ENCODE measurements at places on chromosomes 7 and 10.

- no peak for DNase-seq
Measured at GRCh38 chr7:152189061-152189460, 163.6 kb downstream of the GALNT11 start.

- no peak for DNase-seq
Measured at GRCh38 chr7:136877509-136877908, 9.1 kb downstream of the CHRM2 start.

- no peak for DNase-seq
Measured at GRCh38 chr10:124243702-124244121, 150.3 kb upstream of the CHST15 start.

DNA sequence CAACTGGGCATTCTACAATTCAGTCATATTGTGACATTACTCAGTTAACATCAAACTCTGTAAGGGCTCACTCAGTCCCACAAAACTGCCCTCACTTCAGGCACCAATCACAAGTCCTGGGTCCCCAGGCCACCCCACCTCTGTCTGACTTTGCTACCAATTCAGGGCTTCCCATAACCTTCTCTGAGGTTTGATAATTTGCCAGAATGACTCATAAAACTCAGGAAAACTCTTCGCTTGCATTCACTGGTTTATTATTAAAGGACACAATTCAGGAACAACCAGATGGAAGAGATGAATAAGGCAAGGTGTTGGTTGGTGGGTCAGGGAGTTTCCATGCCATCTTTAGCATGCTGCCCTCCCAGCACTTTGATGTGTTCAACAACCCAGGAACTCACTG, 41.3 kb downstream of the AVL9 start:
- no peak for DNase-seq

DNA sequence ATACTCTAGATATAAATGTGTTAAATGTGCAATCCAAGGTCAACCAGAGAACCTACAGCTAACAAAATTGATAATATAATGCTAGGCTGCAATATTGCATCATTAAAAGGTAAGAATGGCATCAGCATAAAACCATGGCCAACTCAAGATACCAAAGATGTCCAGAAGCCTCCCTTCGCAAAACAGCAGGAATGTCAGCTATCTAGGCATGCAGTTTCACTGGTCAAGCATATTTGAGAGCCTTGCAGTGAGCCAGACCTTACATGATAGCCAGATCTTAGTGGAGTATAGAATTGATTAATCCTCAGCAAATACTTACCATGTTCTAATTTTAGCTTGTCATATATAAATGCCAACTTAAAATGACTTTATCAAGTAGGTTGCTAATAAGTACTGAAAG, 138.8 kb downstream of the ZEB1 start:
- DNase-seq: no peak

- DNase-seq: no peak
Measured at GRCh38 chr7:30173058-30173897, 38.5 kb downstream of the MTURN start.

- no peak for DNase-seq
Measured at GRCh38 chr10:122128357-122128756, 139.4 kb downstream of the TACC2 start.

DNA sequence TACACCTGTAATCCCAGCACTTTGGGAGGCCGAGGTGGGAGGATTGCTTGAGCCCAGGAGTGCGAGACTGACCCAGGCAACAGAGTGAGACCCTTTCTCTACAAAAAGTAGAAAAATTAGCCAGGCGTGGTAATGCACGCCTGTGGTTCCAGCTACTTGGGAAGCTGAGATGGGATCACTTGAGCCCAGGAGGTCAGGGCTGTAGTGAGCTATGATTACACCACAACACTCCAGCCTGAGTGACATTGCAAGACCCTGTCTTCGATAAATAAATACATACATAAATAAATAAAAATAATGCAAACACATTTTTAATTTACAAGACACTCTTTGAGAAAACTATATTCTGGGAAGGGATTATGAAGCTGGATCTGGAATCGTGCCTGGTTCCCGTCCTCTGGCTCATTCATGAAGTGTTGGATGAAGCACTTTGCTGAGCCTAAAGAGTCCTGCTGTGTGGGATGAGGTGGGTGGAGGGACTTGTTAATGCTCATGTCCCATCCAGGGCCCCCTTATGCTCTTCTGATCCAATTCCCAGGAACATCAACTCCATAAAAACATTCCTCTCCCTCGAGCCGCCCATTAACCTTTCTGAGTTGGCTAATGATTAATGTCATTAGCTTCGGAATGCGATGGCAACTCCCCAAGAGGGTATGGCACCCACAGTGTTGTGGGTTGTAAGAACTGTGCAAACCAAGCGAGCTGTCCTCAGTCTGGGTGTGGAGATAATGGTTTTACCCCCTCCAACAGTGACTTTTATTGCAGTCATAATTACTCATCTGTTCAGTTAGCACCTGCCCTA, 236.3 kb downstream of the BAMBI start:
- no peak for DNase-seq

DNA sequence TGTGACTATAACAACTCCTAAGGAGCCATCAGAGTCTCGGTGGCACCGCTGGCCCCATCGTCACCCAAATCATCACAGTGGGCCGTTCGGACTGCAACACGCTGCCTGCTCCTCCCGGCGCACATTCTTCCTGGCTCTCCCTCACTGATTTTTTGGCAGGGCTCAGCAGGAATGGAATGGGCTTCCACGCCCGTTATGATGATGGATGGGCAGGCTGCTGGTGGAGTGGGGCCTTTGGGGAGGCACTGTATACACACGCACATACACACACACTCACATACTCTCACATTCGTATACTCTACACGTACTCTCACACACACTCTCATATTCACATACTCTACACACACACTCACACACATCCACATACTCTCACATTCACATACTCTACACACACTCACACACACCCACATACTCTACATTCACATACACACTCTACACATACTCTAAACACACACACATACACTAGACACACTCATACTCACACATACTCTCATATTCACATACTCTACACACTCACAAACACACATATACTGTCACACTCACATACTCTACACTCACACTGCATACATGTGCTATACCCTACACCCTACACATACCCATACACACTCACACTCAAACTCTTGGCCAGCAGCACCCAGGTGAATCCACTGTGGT, 99.8 kb downstream of the KCNMA1 start:
- DNase-seq: no peak

- DNase-seq: no peak
Measured at GRCh38 chr10:60148266-60148840, 241.3 kb downstream of the ANK3 start.

GRCh38 chr7:25322473-25322872, 94.2 kb upstream of the NPVF start:
- DNase-seq: no peak

GRCh38 chr10:1120801-1121211, 64.6 kb downstream of the WDR37 start:
- no peak for DNase-seq

- no peak for DNase-seq
Measured at GRCh38 chr10:119500123-119500795, 42.3 kb downstream of the RGS10 start.

DNA sequence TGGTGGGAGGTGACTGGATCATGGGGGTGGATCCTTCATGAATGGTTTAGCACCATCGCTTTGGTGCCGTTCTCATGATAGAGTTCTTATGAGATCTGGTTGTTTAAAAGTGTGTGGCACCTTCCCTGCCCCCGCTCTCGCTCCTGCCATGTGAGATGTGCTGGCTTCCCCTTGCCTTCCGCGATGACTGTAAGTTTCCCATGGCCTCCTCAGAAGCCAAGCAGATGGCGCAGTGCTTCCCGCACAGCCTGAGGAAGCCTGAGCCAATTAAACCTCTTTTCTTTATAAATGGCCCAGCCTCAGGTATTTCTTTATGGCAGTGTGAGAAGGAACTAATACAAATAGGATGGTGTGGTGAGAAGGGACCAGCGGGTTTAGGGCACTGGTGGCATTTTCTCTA, 243.3 kb upstream of the CELF2 start:
- DNase-seq: no peak

DNA sequence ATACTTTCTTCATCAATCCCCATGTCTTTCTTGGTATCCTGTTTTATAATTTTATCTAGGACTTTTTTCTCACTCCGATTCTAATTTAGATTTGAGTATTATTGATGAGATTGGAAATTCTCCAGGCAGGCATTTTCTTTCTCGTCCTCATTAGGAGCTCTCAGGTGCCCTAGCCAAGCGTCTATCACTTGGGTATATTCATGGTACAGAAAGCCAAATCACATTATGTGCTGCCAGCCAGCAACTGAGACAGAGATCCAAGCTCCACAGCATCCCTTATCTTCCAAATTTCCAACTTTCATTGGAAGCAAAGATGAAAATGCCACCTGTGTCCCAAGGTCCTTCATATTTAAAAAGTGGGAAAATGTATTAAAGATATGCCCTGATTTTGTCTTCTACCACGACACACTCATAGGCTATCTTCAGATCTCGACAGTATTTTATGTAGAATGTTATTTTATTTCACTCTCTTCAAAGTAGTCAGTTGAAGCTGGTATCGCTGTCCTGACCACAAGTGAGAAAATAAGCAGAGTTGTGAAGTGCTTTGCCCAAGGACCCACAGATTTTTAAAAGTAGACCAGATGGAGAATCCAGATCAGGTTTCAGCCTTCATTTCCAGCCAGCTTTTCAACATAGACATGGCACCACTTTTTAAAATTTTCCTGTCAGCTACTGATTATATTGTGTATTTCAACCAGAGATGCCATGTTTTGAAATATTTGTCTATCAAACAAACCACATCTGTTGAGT, 773.4 kb downstream of the CNTNAP2 start:
- DNase-seq: no peak

DNA sequence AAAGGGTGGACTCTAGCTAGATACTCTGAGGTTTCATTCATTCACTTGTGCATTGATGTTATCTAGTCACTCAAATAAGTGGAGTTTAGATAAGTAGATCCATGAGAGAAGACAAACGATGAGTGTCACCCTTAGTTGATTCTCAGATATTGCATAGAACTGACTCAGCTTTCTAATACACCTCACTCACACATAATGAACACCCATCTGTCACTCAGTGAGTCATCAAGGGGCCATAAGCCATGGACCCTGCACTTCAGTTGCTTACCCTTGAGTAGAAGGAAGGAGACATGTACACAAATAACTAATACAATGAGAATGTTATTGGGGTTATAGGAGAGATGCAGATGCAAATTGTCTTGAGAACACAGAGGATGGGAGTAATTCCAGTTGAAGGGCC, 163.8 kb downstream of the SORCS3 start:
- no peak for DNase-seq

DNA sequence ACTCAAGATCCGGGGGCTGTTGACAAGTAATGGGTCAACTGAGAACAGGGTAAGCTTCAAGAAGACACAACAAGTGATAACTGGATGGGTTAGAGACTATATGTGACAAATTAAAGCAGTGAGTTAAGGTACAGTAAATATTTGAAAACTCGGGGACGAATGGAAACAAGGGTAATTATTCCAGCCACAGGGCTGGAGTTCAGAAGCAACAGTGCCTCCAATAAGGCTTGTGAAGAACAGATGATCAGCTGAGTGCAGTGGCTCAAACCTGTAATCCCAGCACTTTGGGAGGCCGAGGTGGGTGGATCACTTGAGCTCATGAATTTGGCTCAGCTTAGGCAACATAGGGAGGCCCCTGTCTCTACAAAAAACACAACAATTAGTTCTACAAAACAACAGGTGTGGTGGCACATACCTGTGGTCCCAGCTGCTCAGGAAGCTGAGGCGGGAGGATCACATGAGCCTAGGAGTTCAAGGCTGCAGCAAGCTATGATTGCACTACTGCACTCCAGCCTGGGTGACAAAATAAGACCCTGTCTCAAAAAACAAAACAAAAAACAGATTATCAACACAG, 20.5 kb upstream of the DLD start:
- DNase-seq: no peak

- DNase-seq: no peak
Measured at GRCh38 chr7:51011710-51012350, 229.1 kb upstream of the GRB10 start.

DNA sequence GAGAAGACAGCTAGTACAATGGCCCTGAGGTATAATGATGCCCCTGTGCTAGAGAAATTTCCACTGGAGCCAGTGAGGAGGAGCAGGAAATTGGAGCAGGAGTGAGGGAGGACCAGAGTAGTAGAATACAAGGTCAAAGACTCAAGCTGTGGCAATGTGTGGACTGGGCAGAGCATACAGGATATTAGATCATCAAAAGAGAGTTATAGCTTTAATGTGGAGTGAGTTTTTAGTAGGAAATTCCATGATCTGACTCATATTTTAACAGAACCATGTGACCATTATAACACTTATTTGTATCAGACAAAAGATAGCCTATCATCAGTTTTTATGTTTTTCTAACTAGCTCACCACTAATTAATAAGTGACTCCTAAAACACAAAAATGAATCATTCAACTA, 154.1 kb downstream of the DGKB start:
- DNase-seq: no peak

- DNase-seq: no peak
Measured at GRCh38 chr10:103854686-103855391, 537 bp downstream of the SH3PXD2A start.

- no peak for DNase-seq
Measured at GRCh38 chr7:136741941-136742340, 126.5 kb upstream of the CHRM2 start.

DNA sequence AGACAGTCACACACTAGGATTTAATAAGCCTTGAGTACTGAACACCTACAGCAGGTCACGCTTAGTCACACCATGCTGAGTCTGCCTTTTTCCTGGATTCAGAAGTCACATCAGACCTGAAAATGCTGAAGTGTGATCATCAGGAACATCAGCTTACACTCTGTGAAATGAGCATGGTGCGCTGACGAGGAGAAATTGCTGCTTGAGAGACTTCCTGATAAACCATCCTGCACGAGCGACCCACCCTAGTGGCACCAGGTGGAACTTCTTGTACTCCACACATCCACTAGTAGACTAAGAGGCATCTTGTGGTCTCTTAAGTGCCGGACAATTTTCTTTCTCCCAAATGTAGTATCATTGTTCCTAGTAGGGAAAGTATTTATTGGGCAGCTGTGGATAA, 51.8 kb upstream of the MRLN start:
- DNase-seq: no peak

- no peak for DNase-seq
Measured at GRCh38 chr10:10794046-10794445, 223.6 kb upstream of the CELF2 start.

GRCh38 chr7:151104411-151105235, 18.3 kb downstream of the AGAP3 start:
- no peak for DNase-seq

GRCh38 chr10:99410876-99411275, 19.5 kb downstream of the GOT1 start:
- DNase-seq: no peak

DNA sequence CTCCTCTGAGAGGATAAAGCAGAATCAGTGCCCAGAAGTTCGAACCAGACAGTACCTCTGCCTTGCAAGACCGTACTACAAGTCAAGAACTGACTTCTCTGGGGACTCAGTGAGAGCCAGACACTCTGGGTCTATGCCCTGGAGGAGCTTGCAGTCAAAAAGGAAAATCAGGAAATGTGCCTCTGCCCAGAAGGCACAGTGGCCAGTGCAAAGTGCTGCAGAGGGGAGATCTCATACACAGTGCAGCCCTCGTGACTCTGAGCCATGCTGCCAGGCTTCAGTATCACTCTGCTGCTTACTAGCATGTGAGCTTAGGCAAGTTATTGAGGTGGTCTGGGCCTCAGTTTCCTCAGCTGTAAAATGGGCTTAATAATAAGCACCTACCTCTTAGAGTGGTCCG, 144.0 kb upstream of the NPY start:
- DNase-seq: no peak

Data from CD4-positive, alpha-beta T cell treated with Interleukin-15 for 4 hours (primary cell).